ENCODE measurements at places on chromosomes 13 and 19.

- DNase-seq, result no peak
Measured at GRCh38 chr13:114002771-114003321, 29.0 kb upstream of the C13orf46 start.

DNA sequence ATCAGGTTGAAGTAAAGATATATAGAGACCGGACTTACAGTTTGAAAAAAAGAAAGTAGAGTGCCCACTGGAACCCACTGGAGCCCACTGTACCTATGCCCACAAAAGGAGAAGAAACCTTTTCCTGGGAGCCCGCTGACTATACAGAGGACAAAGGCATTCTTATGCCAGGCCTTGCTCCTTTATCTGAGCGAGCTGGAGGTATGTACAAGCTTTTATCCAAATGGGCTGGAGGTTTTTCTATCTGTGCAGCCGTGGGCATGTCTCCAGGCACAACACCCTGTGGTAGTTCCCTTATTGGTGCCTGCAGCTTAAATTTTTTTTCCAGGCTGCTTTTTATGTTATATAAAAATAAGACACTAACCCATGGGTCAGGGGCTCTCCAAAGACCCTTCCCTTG is 8.4 kb downstream of the ZNF234 start:
- no peak for DNase-seq

- no peak for DNase-seq
Measured at GRCh38 chr13:95677564-95678266, 776 bp downstream of the DNAJC3 start.

GRCh38 chr19:4759388-4760284 is 31.9 kb upstream of the FEM1A start:
- peak; percentile 51 for DNase-seq

DNA sequence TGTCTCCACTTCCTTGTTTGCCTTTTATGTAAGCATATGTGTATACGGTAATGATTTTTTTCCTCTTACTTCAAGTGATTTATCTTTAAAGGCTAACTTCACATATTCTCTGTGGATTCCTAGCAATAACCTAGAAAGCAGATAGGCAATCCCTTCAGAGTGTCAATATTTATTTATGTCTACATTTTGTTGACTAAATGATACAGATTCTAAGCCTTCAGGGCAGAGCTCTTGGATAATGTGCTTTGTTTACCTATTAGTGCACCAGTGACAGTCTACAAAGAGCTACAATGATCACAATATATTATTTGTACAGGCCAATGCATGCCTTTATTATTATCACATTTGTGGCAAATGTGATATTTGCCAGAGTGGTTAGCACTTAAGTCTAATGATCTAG is 406.2 kb downstream of the EFNB2 start:
- no peak for DNase-seq

DNA sequence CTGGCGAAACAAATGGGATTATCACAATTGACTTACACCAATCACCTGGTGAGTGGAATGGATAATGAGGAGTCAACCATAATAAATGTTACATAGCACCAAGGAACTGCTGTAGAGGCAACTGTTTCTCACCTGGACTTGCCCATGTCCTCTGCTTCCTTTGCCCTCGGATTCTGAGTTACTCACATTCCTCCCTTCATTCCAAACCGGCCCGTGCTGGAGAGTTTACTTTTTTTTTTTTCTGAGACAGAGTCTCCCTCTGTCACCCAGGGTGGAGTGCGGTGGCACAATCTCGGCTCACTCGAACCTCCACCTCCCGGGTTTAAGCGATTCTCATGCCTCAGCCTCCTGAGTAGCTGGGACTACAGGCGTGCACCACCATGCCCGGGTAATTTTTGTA is 41.5 kb upstream of the TSC22D1 start:
- no peak for DNase-seq

DNA sequence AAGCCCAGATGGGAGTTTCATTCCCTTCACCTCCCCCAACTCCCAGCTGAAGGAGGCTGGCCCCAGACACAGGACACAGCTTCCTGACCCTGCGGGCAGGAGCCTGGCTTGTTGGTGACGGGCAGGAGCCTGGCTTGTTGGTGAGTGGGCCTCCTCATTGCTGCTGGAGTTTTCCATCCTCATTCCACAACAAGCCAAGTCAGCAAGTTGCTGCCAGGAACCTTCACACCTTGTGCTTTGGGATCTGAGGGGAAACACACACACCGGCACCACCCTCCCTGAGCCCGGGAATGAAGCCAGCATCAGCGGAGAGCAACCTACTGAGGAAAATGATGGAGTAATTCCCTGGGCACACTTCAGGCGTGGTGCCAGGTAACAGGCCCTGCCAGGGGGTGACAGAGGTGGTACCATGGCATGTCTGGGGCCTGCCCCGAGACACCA is 74.9 kb downstream of the ALOX5AP start:
- DNase-seq, result no peak

DNA sequence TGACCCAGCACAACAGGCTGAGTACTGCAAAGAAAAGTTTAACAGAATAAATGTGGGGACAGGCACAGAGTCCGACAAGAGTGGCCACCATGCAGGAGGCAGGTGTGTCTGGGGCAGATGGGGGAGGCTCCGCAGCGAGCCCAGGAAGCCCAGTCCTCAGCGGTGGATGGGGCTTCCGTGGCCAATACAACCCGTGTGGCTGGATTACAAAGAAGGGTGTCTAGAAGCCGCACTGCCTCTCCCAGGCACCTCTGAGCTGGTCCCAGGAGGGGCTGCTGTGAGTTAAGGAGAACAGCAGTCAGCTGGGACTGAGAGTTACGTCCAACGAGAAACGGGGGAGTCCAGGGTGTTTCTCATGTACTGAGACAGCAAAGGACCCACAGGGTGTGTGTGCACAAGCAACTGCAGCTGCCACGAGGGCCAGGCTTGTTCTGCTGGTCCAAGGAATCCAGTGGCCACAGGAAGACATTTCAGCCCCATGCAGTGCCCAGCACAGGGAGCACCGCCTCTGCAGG is 70.2 kb downstream of the SPACA7 start:
- no peak for DNase-seq

DNA sequence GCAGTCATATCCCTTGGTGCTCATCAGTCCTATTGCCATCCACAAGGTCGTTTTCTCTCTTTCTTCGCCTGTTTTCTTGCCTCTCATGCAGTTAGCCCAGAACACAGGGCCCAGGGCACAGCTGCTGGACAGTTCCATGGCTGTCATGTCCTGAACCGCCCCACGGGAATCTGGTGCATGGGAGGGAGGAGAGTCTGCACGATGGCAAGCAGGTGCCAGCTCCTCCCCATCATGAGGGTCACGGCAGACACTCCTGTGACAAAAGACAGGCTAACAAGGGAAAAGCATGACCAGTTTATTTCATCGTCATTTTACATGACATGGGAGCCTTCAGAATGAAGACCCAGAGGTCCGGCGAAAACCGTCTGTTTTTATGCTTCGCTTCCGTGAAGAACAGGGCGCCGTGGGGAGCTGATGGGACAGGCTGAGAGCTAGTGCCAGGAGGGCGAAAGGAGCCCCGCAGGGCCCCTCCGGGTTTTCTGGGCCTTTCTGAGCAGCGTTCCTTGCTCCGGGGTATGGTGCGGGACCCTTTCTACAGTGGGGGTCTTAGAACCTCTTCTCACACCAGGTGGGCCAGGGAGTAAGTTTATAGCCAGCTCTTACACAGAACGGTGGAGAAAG is 135.7 kb downstream of the STK24 start:
- DNase-seq, result no peak

DNA sequence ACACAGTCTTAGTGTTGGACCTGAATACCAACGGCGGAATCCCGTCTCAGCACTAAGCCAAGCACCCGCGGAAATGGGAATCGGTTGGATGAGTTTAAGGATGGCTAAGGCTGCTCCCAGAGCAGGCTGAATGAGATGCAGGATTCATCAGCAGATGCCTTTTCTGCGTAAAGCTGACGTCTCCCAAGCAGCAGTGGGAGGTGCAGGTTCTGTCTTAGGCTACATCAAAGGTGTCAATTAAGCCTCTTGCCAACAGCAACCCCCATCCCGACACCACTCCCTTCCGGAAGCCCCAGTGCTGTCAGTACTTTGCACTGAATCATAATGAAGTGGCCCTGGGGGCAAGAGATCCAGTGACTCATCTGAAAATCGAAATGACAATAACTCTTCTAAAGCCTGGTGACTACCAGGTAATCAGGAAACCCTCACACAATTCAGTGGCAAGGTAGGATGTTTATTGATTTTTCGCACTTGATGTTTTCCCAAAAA is 275.6 kb downstream of the DCLK1 start:
- no peak for DNase-seq

GRCh38 chr13:45821811-45822210 is 29.7 kb downstream of the SIAH3 start:
- no peak for DNase-seq

- DNase-seq, result no peak
Measured at GRCh38 chr13:76707360-76707759, 178.8 kb downstream of the KCTD12 start.

DNA sequence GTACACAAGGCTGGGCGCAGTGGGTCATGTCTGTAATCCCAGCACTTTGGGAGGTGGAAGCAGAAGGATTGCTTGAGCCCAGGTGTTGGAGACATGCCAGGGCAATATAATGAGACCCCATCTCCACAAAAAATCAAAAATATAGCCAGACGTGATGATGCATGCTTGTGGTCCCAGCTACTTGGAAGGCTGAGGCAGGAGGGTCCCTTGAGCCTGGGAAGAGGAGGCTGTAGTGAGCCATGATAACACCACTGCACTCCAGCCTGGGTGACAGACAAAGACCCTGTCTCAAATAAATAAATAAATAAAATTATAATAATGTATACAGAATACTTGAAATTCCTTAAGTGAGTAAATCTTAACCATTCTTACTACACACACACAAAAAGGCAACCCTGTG is 127.7 kb downstream of the SPRY2 start:
- DNase-seq, result no peak

- no peak for DNase-seq
Measured at GRCh38 chr19:51715850-51716249, 7.9 kb downstream of the HAS1 start.

GRCh38 chr13:64414381-64414780 is 2815.8 kb downstream of the PCDH9 start:
- no peak for DNase-seq

GRCh38 chr13:51848674-51849073 is 3.7 kb upstream of the TMEM272 start:
- DNase-seq, result no peak

DNA sequence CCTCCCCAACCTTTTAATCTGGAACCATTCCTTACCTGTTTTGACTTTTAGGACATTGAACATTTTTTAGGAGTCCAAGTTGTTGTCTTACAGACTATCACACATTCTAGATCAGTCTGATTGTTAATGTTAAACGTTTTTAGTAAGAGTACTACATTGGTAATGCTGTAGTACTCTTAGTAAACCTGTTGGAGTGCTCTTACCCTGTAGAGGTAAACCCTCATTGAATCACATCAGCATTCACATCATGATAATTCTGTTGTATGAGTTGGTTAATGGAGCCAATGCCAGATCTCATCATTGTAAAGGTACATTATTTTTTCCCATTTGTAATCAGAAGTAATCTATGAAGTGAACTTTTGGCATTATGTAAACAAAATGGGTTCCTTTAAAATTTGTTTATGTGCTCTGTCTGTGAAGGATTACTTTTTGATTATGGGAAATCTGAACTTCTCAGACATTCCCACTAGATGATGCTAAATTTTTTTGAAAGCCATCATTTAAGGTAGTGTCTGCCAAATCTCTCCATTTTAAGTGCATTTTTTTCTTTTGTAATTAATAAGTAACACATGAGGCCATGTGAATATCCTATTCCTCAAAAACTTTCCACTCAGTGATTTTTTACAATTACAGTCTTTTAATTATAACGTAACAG is 55.2 kb downstream of the VWA8 start:
- DNase-seq, result no peak

GRCh38 chr19:57886046-57886445 is 2.8 kb downstream of the ZNF814 start:
- DNase-seq, result no peak

DNA sequence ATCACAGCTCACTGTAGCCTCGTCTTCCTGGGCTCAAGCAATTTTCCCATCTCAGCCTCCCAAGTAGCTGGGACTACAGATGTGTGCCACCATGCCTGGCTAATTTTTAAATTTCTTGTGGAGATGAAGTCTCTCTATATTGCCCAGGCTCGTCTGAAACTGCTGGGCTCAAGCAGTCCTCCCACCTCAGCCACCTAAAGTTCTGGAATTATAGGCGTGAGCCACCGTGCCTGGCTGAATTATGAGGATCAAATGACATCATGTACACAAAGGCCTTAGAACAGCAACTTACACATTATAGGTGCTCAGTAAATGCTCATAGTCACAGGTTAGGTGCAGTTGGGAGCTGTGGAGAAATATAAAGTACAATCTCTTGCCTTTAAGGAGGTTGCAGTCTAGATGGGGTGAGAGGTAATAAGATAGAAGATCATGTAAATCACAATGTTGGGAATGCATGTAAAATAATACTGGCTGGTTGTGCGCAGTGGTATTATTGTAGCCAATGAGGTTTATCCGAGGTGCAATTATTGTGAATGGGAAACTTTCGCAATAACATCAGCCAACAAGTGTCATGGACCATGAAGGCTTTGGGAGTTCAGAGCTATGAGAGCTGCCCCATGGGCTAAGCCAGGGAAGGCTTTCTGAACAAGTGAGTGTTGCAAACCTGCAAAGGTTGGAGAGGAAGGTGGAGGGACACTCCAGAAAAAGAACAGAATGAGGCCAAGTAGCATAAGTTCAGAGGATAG is 29.8 kb upstream of the CXCL17 start:
- DNase-seq, result no peak

DNA sequence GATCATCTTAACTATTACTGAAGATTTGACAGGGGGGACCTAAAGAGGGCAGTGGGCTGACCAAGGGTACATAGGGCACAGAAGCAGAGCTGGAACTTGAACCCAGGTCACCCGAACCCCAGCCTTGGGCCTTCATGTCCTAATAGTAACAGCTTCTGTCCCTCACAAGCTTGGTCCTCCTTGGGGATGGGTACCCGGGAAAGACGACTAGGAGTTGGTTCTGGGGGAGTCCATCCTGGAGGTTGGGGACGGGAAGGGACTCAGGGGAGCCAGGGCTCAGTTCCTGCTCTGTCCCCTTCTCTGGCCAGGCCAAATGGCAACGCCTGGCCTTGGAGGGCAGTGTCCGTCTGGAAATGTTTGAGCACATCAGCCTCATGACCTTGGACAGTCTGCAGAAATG is 39.6 kb upstream of the CYP4F8 start:
- DNase-seq, result no peak

DNA sequence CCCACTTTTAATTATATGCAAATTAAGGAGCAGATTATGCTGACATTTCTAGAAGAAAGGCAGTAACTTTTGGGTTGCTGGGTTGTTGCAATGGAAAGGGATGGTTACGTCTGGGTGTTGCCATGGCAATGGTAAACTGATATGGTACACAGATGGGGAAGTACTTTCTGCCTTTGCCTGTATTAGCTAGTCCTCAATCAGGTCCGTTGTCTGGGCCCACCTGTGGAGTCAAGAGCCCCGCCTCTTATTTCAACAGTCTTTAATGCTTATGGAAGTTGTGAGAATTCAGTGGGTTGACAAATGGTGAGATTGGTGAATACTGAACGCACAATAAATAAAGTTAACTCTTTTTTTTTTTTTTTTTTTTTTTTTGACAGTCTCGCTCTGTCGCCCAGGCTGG is 30.6 kb upstream of the DPP9 start:
- no peak for DNase-seq

GRCh38 chr19:10812902-10813404 is 23.1 kb downstream of the TMED1 start:
- DNase-seq, result peak; percentile 9

- no peak for DNase-seq
Measured at GRCh38 chr13:98285852-98286594, 109.0 kb upstream of the RNF113B start.

- DNase-seq, result no peak
Measured at GRCh38 chr13:30864433-30865122, 41.5 kb upstream of the MEDAG start.

GRCh38 chr19:6402837-6403608 is 10.1 kb upstream of the GTF2F1 start:
- DNase-seq, result no peak
